Naive thymus-derived CD8-positive, alpha-beta T cell (primary cell): ENCODE measurements at places on chromosomes 1 and 21.

DNA sequence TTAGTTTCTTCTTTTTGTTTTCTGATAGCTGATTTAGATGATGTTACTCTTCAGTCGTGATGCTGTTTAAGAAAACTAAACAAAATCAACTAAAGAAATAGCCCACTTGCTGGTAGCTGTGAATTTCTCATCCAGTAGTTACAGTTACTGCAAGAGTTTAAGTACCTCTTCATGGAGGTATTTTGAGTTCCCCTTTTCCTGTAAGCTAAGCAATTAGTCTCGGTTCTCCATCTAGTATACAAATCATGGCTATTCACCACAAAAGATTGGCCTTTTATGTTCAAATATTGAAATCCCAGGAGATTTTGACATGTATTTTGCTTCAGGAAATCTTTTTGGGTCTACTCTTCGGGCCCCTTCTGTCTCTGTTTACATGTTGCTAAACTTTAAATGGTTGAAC, 31.1 kb downstream of the HUNK start:
- DNase-seq, result no peak

DNA sequence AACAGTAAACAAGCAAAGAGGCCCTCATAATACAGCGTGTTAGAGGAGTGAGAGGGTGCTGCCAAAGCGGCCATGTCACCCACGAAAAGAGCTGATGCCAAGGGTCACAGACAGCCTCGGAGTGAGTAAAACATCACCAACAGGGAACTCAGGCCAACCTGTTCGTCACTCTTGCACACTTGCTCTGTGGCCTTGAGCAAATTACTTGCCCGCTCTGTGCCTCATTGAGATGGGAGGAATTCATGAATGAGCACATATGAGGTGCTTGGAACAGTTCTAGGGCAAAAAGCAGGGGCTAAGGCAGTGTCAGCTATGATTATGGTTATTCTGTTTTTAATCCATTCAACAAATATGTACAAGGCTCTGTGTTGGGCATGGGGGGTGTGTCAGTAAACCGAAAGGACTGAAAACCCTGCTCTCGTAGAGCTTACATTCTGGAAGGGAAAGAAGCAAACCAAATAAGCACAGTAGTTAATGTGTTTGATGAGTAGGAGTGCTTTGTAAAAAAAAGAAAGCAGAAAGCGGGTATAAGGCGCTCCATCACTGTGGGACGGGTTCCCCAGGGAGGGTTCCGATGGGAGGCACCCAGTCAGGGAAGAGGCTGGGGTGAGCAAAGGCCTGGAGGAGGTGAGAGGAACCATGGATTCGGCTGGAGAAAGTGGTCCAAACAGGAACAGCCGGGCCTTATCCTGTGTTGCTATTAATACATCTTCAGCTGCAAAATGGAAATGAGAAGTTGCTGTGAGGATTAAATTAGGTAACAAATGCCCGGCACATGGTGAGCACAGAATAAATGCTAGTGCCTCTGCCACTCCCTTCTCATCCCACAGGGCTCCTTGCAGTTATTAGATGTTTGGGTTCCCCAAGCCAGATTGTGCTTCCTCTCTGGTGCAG, 39.5 kb upstream of the RD3 start:
- no peak for DNase-seq

DNA sequence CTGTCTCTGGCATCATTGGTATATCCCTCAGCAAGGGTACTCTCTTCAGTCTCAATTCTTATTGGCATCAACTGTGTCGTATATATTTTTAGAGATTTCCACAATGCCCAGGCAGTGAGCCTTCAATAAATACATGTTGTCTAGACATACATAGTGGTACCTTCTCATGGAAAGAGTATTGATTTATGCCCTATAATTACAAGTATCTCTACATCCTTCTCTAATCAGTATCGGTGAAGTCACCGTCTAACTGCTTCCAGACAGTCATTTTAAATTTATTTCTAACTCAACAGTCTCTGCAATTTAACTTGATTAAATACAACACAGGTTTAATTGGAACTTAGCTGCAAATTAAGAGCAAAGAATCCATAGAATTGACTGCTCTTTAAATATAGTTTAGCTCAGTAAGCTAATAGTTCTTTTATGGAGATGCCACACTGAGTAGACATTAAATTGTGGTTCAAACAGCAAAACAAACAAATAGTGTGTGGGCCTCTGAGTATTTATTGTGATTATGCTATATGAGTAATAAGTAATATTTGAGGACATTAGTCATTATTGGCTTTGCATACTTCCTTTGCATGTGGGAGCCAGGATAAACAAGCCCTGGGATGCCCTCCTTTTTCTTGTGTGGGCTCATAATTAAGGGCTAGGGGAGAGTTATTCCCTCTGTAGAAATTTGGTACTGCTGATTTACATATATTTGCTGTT, 126.9 kb upstream of the DUSP10 start:
- DNase-seq, result no peak

DNA sequence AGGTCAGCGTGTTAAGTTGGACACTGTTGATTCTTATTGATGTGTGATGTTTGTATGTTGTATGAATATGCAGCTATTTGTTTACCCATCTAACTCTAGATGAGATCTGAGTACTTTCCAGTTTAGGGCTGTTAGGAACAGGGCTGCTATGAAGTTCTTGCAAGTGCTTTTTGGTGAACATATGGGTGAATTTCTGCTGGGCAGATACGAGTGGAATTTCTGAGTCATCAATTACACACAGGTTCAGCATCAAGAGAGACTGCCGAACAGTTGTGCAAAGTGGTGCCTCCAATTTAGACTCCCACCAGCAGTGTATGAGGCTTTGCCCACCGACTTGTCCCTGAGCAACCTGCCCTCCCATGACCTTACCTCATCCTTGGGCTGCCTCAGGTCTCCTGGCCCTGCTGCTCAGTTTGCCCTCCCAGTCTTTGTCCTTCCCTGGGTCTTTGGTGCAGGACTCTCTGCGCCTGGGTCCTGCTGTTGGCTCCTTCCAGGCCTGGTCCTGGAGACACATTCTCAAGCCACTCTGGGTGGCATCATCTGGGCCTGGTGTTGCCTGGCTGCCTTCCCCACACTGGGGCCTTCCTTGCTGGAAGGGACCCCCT, 343.6 kb downstream of the PTPRU start:
- no peak for DNase-seq

- DNase-seq, result no peak
Measured at GRCh38 chr1:60329651-60330050, 256.1 kb upstream of the C1orf87 start.

DNA sequence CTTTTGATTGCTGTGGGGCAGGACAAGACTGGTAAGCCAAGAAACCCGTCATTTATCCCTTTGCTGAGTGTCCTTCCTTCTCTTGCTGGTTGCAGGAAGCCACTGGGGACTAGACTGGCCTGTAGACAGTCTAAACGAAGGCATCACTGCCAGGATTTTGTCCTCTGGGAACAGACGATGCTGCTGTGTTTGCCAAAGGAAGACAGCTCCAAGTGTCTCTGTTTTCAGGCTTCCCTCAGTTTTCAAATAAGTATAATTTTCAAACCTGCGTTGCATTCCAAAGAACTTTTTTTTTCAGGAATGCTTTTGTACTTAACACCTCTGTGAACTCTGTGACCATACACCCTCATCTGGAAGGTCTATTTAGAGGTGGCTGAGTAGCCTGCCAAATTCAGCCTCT, 269.4 kb downstream of the HLX start:
- DNase-seq, result no peak
